ENCODE measurements at places on chromosomes 2 and 18.

DNA sequence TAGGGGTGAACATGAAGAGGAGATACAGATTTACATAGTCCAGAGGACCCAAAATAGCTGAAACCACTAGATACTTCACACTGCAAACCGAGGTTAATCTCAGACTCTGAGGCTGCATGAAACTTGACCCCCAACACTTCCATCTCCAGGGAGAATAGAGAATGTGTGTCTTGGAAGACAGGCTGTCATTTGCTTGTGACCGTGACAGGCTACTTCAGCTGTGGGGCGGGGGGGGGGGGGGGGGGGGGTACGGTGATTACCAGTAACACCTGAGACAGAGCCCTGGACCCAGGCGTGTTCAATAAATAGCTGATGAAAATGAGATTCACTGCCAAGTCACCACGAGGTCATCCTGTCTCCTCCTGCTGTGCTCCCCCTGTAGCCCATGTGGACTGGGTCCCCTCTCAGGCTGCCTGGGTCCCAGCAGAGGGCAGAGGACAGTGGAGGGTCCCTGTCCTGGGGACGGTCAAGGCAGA is 5.7 kb upstream of the KLHL29 start:
- no peak for DNase-seq

- DNase-seq: no peak
Observed at GRCh38 chr18:79936641-79937040, 14.8 kb downstream of the SLC66A2 start.

GRCh38 chr2:1750933-1751766 is 6.8 kb upstream of the PXDN start:
- DNase-seq: peak; percentile 80

- no peak for DNase-seq
Observed at GRCh38 chr18:46668135-46668534, 11.1 kb upstream of the LOXHD1 start.

- no peak for DNase-seq
Observed at GRCh38 chr2:150129921-150130575, 357.4 kb downstream of the RND3 start.

- DNase-seq: peak; percentile 15
Observed at GRCh38 chr18:51617572-51618260, 420.2 kb upstream of the MEX3C start.

DNA sequence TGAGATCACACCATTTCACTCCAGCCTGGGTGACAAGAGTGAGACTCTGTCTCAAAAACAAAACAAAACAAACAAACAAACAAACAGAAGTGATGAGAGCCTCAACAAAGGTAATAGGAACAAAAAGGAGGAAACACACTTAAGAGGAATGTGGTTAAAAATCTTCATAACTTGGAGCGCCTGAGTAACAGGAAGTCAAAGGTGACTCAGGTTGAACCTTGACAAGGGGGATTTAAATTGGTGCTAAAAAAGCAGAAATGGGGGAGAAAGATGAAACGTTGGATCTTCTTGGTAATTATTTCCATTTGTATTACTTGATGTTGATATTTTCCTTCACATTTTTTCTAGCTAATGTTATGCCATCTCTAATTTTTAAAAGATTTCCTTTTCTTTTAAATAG is 318.5 kb upstream of the TCF4 start:
- DNase-seq: peak; percentile 64

GRCh38 chr2:207318181-207318628 is 152.5 kb upstream of the KLF7 start:
- DNase-seq: no peak

GRCh38 chr2:222736301-222736700 is 64.8 kb downstream of the MOGAT1 start:
- no peak for DNase-seq

DNA sequence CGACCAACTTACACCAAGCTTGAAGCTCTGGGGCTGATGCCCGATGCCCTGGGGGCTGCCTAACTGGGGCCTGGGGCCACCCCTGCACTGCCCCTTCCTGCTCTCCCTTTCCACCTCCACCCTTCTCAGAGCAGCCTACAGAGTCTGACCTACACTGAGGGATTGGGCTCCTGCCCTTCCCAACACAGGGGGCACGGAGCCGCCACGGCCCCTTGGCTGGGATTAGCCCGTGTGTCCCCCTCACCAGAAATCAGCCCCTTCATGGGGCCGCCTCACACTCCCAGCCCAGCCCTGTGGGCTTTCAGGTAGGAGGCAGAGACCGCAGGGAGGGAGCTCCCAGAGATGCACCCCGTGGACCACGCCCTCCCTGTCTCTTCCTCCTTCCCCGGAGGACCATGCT is 198.0 kb downstream of the EIPR1 start:
- DNase-seq: no peak

GRCh38 chr2:85066006-85066740 is 67.0 kb upstream of the TCF7L1 start:
- no peak for DNase-seq

GRCh38 chr2:64260817-64261216 is 116.6 kb upstream of the PELI1 start:
- no peak for DNase-seq

GRCh38 chr2:180571559-180571958 is 408.8 kb upstream of the UBE2E3 start:
- DNase-seq: peak; percentile 58

GRCh38 chr2:159046966-159047365 is 78.5 kb downstream of the TANC1 start:
- peak; percentile 80 for DNase-seq

- DNase-seq: no peak
Observed at GRCh38 chr2:22406625-22407024, 978.4 kb upstream of the KLHL29 start.

DNA sequence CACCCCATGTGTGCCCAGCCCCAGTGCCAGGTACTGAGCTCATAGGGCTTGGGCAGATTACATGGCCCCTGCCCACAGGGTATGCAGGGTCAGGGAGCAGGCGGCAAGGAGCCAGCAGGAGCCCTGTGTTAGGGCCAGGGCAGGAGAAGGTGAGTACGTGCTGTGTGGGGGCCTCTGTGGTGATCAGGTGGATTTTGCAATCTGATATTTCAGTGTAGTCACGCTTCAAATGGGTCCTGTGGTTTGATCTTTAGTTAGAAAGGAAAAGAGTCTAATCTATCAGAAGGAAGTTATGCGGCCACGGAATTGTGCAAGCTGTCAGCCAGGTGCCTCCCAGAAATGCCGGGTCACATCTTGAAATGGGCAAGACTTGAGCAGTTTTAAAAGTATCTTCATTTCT is 13.9 kb downstream of the UBE2F start:
- no peak for DNase-seq

DNA sequence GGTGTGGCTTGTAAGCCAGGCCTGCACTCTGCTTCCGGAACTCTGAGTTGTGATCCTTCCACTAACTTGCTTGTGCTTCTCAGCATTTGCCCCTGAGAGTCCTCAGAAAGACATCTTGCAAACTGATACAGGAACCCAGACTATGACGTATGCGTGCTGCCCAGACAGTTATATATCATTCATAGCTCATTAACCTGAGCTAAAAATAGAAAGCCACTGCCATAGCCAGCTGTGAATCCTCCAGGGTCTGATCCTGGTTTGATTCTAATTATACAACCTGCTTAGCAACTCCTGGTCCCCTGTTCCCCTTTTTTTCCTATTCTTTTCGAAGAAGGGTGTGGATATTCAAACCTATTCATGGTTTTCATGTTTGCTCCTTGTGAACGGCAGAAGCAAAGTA is 63.7 kb downstream of the MARCHF4 start:
- peak; percentile 70 for DNase-seq

DNA sequence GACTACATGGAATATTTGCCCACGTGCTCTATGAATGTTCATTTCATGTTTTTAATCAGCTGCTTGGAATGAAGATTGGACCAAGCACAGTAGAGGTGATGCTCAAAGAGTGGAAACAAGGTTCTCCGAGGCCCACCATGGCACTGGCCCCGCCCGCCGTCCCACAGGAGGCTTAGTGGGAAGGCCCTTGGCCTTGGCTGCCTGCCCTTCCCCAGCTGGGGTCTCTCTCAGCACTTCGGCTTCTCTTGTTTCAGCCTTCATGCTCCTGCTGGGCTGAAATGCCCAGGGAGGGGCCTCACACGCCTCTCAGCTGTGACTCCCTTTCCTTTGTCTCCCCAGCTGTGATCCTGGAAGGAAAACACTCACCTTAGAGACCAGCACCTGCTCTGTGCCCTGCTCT is 833.2 kb downstream of the GALR1 start:
- DNase-seq: no peak

DNA sequence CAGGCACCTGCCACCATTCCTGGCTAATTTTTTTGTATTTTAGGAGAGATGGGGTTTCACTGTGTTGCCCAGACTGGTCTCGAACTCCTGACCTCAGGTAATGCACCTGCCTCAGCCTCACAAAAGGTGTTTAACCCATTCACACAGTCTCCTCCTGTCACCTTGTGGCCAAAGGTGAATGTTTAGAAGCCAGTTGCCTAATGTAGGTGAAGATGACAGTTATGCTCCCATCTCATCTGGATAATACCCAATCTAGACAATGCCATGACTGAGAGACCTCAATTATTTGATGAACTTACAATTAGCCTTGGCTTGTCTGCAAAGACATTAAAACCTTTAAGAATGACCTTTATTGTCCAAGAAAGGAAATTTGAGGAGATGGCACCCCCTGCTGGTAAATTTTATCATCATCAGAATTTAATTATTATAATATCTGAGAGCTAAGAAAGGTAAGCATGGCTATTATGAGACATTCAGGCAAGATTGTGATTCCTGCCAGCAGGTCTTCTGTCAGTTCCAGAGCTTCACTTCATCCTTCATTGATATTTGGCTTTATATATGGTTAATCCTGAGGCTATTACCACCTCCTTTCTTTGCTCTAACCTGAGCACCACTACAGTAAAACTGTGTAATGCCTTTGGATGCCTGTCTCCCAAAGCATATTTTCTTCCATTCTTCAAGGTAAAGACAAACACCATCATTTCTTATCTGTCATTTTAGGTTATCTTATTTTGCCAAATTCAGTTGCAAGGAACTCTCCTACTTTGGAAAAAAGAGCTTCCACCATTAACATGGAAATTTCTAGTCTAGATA is 117.6 kb downstream of the FAM124B start:
- DNase-seq: peak; percentile 44

- no peak for DNase-seq
Observed at GRCh38 chr18:23316316-23316715, 136.8 kb upstream of the RIOK3 start.

DNA sequence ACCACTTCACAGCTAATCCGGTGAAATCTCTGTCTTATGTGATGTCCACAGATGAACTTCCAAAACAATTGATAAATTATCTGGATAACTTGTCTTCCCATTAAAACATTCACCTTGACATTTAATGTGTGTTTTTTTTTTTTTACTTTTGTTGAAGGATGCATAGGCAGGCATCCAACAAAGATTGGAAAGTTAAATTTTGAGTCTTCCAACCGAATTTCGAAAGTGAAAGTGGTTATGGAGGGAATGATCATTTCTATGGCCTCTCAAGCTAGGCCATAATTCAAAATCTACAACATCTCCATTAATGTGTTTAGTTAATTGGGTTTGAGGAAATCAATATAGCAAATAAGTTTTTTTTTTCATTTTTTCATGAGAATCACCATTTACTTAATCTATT is 1495.5 kb upstream of the ACVR2A start:
- no peak for DNase-seq

DNA sequence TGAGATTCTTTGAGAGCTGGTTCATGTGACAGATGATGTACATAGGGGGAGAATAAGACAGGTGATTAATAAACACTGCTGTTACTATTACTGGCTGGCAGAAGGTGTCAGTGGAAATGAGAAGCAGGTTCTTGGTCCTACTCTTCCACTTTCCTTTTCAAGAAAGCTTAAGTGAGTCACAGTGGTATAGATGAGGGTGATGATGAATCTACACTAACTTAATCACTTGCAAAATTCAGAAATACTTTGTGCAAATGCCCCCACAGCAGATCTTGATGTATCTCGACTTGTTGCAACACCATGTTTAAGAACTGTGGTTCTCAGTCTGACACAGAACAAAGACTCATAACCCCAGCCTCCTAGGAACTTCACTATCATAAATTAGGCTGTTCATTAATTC is 35.9 kb upstream of the MGAT5 start:
- no peak for DNase-seq

- DNase-seq: no peak
Observed at GRCh38 chr2:10146366-10147005, 23.9 kb downstream of the RRM2 start.

DNA sequence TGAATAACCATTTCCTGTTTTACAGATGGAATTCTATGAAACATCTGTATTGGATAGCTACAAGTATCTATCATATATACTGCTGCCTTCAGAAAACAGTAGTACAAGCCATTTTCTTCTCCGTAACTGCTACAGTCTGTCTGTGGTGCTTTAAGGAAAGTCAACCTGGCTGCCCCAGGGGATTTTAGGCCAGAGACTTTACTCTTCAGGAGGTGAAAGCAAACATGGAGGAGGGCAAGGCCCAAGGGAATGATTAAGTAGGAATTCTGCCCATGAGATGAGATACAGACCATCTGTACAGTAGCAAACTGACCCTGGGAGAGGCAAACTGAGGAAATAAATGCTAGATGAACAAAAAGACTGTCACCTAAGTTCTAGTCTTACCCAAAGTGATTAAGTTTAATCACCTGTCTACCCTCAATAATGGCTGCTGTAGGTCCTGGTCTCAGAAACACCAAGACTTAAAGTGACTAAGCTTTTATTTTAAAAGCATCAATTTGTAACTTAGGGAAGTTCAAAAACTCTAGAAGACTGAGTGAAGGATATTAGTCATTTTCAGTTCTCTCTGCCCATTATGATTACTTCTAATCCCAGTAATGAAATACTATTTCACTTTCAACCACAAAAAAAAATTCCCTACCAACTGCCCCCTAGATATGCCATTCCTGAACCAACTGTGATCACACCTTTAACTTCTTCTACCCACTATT is 14.8 kb downstream of the MBD2 start:
- DNase-seq: peak; percentile 33

DNA sequence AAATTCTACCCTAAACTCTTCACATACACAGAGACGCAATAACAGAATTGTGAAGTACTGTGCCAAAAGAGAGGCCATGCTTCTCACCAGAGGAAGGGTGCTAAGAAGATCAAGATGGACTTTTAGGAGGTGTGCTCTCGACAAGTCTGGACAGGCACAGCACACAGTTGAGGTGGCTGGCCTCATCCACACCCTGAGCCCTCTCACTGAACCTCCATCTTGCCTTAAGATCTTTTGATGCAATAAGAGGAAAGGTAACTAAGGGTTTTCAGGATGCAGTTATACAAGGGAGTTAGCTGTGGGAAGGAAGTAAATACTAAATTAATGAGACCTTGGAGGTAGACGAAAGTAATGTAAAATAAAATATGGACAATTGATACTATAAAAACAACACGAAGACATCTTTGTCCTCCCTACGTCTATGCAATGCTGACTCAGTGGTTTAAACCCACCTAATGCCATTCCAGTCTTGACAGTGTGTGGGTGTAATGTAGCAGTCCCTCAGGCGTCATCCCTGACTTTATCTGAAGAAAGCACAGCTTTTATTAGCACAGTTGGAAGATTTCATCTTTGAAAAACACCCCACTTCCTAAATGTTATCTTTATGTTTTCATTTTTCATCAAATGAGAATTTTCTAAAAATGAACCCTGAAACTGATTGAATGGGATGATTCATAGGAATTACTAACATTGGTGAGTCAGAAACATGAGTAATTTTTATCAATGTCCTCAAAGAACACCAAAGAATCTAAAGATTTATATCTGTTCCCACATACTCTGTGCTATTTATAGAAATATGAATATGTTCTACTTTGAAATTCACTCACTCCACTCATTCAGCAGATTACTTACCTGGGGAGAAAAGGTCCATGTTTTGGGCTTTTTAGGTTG is 34.0 kb upstream of the MALL start:
- DNase-seq: peak; percentile 77

Measured in M059J (cell line).